ENCODE measurements at places on chromosomes 16 and 17.

DNA sequence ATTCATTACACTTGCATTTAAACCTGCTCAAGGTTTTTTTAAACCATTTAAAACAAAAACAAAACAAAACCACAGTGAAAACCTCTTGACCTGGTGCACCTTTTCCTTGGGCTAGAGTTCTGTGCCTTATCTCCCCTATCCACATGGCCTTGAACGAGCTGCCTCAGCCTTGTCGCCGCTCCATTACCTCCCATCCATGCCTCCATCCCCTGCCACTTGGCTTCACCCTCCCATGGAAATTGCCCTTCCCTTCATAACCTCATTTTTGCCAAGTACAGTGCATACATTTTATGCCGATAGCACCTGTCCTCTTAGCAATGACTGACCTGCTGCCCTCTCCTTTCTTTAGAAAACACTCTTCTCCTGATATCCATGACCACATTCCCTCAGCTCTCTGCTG lies 188.6 kb upstream of the ASIC2 start:
- DNase-seq, result no peak

- no peak for DNase-seq
These were observed 66.6 kb upstream of the ELAC2 start for GRCh38 chr17:13084420-13084819.

- DNase-seq, result no peak
These were observed 219.1 kb downstream of the STX8 start for GRCh38 chr17:9356488-9356911.

- DNase-seq, result no peak
These were observed 155.2 kb downstream of the RAB11FIP4 start for GRCh38 chr17:31546650-31547049.

DNA sequence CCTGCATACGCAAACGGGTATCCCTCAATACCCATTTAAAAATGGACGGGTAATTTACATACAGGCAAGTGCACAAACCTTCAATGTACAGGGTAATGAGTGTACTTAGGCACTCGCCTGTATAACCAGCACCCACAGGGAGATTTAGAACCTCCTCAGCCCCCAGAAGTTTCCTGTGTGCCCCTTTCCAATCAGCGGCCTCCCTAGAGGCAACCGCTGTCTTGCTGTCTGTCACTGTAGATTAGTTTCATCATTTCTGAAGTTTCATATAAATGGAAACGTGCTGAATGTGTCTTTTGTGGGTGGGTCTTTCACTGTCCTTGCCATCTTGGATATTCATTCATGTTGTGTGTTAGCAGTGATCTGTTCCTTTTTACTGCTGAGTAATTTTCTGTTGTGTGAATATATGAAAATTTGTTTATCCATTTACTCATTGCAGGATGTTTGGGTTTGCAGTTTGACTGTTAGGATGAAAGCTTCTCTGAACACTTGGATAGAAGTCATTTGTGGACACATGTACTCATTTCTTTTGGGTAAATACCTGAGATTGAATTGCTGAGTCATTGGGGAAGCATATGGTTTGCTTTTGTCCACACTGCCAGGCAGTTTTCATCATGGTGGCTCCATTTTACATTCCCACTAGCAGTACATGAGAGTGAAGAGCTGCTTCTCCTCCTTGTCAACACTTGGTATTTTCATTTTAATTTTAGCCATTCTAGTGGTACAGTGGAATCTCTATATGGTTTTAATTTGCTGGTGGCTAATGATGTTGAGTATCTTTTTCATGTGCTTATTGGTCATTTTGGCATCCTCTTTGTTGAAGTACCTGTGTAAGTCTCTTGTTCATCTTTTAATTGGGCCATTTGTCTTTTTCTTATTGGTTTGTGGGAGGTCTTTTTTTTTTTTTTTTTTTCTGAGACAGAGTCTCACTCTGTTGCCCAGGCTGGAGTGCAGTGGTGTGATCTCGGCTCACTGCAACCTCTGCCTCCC lies 2.1 kb upstream of the ADCY7 start:
- DNase-seq, result no peak

DNA sequence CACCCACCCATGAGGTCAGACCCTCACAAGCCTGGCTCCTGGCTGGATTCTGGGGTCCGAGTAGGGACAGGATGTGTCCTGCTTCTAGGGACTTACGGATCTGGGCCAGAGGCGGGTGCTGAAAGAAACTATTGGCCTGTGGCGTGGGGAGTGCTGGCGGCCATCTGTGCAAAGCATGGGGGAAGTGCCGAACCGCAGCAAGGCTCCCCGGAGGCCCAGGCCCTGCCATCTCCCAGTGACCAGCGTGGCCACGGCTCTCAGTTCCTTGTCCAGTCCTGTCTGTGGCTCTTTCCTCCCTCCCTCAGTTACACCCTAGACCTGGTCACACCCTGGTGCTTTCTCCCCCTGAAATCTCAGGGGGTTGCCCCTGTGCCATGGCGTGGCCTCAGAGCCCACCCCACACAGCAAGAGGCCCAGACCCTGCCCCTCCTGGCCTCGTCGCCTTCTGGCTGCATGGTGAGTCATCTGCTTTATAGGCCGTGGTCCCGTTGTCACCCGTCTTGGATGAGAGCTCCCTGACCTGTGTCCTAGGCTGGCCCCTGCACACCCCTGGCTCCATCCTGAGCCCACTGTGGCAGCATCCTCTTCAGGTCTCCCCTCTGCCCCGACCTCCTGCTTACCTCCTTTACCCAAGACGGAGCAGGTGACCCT lies 54.5 kb downstream of the PRMT7 start:
- no peak for DNase-seq

DNA sequence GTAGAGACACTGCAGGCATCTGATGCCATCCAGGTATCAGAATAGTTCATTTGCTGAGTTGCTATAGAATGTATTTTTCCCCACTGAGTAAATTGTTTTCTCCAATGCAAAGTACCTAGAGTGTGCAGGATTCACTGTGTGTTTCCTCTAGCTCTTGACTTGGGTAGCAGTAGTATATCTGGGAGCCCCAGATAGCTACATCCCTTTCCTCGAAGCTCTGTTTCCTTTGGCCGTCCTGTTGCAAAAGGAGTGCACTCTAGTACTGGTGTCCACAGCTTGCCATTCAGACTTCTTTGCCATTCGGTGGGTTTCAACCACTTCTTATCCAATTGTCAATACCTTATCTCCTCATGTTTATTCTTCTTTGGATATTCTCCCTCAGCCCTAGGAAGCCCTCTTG lies 12.8 kb downstream of the ABCA8 start:
- no peak for DNase-seq

DNA sequence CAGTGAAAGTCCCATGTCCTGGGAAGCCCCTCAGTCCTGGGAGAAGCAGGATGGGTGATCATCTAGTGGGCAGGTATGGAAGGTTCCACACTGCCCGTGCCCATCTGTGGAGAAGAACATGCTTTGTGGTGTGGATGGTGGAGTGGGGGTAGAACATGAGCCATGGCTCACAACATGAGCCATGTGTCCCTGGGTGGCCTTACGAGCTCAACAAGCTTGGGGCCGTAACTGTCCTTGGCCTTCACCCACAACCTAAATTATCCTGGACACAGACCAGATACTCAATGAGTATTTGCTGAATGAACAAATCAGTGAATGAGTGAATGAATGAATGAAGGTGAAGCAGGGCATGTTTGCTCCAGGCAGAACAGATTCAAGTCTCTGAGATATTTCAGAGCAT lies 13.5 kb downstream of the SOX8 start:
- DNase-seq, result no peak

- DNase-seq, result no peak
These were observed 76.4 kb downstream of the WWP2 start for GRCh38 chr16:69838489-69838888.

GRCh38 chr17:28093999-28094716 lies 51.7 kb downstream of the NLK start:
- DNase-seq, result no peak

DNA sequence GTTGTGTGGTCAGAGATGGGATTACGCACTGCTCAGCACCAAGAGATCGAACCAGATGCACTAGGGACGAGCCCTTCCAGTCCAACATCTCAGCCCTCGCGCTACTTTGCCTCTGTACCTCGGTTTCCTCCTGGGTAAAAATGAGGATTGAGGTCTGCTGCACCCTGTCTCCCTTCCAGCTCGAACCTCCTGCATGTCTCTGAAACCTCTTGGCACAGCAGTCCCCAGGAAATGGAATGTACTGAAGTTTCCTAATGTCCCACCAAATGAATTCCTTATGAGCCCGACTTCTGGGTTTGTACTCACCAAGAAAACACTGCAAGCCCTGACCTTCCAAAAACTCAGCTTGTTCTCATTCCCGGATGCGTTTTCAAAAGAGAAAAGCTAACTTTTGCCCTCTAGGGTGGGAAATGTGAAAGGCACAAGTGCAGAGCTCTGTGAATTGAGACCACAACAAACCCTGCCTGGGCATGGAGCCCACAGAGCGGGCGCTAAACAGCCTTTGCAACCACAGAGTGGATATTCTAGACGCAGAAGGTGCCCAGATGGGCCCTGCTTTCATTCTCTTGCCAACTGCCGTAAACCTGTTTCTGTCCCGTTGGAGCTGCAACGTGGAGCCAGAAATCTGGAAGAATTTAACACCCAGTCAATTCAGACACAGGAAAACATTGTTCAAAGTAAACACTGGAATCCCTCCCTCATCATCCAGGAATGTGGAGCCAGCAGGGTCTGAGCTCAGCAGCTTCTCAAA lies 10.3 kb downstream of the CDRT4 start:
- no peak for DNase-seq

GRCh38 chr17:13884347-13884746 lies 185.0 kb upstream of the COX10 start:
- no peak for DNase-seq

GRCh38 chr17:27582696-27583095 lies 48.3 kb upstream of the LGALS9 start:
- no peak for DNase-seq

DNA sequence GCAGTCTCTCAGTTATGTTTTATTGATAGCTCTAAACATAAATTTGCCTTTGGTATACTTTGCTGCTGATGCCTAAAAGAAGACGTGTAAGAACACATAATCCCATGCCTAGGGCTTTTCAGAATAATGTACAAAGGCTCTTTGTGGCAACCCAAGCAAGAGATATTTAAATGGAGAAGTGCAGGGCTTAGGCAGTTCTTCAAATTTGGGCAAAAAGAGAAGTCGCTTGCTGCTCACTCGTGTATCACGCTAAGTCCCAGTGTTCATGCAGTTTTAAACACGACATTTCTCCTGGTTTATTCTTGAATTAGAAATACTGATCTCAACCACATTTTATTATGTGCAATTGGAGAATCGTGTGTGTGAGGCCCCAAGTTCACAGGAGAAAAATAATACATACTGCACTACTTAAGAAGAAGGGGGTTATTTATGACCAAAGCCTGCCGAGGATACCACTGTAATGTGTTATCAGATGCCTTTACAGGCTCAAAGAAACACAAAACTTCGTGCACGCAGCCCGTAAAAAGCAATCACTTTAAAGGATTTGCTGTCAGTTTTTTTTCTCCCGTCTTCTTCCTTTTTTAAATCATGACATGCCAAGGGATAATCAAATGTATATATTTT lies 22.5 kb upstream of the IRX6 start:
- no peak for DNase-seq

DNA sequence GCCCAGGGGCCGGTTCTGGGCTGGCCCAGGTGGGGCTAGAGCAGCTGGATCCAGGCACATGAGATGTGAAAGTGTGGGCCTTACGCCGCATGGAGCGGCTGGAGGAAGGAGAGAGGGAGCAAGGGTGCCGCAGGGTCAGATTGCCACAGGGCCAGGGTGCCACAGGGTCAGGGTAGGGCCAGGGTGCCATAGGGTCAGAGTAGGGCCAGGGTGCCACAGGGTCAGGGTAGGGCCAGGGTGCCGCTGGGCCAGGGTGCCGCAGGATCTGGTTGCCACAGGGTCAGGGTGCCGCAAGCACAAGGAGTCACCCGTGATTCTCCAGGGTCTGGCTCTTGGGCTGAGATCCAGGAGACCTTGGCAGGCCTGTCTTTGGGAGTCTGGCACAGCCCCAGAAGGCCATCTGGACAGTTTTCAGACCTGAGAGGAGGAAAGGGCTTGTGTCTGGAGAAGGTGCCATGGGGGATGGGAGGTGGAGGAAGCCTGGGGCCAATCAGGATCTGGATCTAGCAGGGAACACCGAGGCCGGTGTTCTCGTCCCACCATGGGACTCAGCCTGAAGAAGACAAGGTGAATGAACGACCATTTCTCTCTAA lies 13.1 kb upstream of the LASP1NB start:
- DNase-seq, result no peak

GRCh38 chr17:42508426-42509165 lies 27.4 kb upstream of the NAGLU start:
- DNase-seq, result no peak

- DNase-seq, result peak; percentile 81
These were observed 23.6 kb upstream of the KRT17 start for GRCh38 chr17:41647940-41648410.

DNA sequence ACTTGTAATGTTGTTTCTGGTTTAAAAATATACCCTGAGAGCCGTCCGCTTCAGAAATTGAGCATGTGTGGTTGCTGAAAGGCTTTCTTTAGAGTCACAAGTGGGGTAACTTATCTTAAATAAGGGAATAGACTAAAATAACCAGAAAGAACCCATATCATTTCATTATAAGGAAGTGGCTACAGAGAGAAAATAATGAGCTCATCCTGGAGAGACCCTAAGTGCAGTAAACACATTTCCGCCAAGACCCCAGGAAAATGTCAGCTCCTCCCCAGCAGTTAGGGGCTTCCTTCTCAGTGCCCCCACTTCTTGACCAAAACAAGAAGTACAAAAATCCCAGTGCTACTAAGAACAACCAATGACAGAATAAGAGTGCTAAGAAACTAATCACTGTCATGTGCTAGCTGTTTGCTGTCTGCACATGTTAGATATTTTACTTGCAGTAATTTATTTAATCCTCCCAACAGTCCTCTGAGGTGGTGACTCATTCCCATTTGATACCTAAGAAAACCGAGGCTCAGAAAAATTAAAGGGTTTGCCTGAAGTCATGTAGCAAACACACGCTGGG lies 83.5 kb downstream of the CDYL2 start:
- no peak for DNase-seq

DNA sequence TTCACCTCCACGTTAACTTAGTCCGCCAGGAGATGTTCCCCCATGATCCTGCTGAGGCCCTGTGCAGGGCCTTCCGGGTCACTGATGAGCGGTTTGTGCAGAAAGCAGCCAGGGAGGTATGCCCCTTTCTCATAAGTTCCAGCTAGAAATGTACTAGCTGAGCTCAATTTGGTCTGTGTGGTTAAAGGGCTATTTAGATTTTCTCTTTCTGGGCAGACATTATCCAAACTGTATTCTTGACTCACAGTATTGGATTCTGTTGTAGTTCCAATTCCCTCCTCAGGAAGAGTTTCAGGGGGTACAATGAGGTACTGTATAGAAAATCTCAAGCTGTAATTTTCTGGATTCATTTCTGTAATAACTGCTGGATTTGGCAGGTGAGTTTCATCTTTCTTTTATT lies 137.1 kb downstream of the TRIM37 start:
- no peak for DNase-seq

GRCh38 chr17:46163316-46163715 lies 29.9 kb downstream of the KANSL1 start:
- no peak for DNase-seq

GRCh38 chr16:57621521-57622271 lies 6.7 kb upstream of the ADGRG1 start:
- no peak for DNase-seq

All from stimulated activated CD8-positive, alpha-beta memory T cell treated with anti-CD3 and anti-CD28 coated beads, Interleukin-12 subunit alpha, Interleukin-12 subunit beta, amount 100 ng/mL, for 1 hour (primary cell).